Stimulated activated CD8-positive, alpha-beta memory T cell treated with anti-CD3 and anti-CD28 coated beads, Interleukin-7, amount 100 ng/mL, for 4 hours (primary cell): ENCODE measurements at places on chromosomes 1 and 21.

DNA sequence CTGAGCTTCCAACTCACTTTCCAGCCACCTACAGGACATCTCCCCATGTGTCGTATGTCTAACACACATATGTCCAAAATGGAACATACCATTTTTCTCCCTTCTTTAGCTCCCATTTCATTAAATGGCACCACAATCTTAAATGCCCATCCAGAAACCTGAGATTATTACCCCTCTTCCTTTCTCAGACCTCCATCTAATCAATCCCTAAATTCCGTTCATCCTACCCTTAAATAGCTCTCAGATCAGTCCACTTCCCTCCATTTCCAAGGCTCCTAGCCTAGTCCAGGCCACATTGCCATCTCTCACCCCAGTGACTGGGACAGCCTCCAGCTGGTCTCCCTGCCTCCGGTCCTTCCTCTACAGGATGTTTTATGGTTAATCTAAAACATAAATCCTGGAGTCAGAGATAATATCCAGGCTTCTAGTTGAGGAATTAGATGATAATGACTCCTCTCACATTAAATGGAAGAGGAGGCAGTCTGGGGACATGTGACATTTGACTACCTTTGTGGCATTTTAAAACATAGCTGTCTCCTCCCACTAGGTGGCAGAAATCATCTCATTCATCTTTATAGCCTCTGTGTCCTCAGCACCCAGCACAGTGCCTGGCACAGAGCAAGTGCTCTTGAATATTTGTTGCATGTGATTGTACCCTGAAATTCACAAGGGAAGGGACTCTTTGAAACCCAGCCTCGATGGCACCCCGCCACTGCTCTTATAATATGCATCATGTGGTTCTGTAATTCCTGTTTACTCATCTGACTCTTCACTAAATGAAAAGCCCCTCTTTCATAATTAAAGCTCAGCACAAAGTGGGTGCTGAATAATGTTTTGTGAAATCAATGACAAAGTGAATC is 102.3 kb downstream of the TMEM53 start:
- no peak for DNase-seq

DNA sequence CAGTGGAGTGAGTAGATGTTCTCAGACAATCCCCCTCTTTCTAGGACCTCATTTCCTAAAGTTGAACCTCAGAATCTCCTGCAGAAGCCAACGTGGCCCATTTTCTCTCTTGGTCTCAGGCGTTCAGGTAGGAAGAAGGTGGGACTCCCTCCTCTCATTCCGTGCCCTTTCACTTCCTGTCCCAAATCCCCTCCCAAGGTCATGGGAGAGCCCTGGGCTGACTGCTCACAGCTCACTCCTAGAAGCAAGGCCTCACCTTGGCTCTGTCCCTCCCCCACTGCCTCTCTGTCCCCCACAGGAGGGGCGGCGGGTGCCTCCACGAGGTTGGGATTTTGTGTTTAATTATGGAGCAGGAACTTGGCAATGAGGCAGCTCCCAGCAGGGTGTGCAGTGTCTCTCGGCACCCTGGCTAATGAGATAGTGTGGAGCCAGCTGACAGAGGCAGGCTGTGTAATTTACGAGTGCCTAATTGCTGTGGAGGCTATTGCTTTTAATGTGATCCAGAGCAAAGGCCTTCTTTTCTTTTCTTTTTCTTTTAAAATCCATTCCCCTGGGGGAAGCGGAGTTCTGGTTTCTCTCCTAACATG is 9.1 kb upstream of the CDK18 start:
- DNase-seq: no peak

DNA sequence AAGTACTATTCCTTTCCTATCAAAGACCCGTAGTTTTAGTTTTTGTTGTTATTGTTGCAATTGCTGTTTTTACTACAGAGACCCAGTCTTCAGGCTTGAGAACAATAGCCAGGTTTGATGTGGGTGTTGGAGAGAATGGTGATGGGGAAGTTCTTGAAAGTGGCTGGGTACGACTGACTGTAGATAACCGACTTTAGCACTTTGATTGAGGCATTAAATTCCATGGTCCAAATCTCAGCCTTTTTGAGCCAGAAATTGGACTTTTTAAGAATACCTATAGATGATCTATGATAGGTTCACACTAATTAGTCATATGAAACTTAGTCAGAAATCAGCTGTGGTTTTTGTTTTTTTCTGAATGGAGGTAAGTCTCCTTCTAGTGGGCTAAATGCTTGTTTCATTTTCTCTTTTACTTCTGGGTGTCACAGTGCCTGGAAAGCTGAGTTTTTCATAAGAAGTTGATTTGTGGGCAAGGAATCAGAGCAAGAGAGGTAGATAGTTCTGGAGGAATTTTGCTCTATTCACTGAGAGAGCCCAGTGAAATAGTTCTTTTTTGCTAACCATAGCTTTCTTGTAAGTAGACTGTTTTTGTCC is 2.8 kb downstream of the PPIH start:
- DNase-seq: no peak

DNA sequence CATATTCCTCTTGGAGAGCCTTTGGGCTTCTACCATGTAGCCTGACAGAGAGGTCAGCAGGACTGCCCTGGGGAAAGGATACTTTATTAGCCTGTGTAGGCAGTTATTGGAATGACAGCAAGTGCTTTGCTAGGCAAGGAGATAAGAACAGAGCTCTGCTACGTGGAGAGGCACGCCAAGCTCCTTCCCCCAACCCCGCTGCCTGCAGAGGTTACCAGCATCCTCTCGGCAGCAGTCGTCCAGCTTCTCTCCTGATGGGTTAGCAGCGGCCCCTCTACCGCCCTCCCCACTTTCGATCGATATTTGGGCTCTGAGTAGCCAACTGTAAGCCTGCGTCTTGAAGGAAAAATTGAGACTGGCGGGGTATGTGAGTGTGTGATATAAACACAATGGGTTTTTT is 122.3 kb downstream of the DHRS3 start:
- no peak for DNase-seq

DNA sequence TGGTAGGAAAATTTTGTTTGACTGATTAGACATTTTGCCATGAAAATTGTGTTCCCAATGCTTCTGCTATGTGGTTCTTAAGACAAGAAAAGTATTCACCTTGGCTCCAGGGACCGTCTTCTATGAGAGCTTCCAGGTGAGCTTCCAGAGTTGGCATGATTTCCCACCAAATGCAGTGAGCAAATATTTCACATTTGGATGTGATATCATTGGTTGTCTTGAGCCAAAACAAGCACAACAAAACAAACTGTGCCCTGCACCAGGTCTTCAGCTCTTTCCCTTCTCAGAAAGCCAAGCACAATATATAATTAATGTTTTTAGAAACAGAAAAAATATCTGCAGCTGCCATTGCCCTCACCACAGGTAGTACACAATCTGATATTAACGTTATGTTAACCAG is 1009.0 kb downstream of the PLA2G4A start:
- no peak for DNase-seq

GRCh38 chr21:21103692-21104091 is 105.5 kb downstream of the NCAM2 start:
- no peak for DNase-seq

- no peak for DNase-seq
Measured at GRCh38 chr1:232922485-232922884, 27.9 kb upstream of the NTPCR start.

- DNase-seq: no peak
Measured at GRCh38 chr1:87104945-87105344, 190.5 kb downstream of the HS2ST1 start.

DNA sequence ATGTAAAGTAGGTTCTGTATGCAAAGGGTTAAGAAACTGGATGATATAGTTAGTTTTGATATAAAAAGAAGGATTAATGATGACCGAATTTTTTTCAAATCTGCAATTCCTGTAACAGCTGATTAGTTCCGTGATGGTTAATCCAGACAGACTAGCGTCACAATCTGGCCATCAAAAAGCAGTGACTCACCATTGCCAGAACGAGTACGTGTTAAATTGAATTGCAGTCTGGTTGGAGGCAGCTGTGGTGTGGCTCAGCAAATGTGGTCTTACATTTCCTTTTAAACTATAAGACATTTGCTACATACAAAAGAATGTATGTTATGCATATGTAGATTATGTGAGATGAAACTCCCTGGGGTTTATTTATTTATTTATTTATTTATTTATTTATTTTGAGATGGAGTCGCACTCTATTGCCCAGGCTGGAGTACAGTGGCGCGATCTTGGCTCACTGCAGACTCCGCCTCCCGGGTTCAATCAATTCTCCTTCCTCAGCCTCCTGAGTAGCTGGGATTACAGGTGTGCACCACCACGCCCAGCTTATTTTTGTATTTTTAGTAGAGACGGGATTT is 139.8 kb downstream of the RYR2 start:
- no peak for DNase-seq

- no peak for DNase-seq
Measured at GRCh38 chr1:193421487-193421886, 235.1 kb upstream of the B3GALT2 start.

GRCh38 chr1:244140420-244140819 is 89.3 kb downstream of the ZBTB18 start:
- DNase-seq: no peak

DNA sequence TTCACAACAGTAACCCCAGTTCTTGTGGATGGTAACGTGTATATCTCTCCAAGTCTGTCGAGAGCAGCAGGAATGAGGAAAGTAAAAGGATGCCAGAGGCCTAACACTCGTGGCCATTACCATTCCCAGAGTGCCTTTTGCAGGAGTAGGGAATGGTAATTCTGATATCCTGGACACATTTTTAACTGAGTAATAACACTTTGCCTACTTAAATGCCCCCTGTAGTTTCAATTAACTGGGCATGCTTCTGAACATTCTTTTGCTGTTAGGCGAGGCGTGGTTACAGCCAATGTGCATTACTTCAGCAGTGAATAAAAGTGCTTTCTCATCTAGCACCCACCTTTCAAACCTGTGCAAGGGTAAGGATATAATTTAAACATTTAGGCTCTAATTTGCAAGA is 258.5 kb upstream of the ADGRL2 start:
- DNase-seq: no peak

DNA sequence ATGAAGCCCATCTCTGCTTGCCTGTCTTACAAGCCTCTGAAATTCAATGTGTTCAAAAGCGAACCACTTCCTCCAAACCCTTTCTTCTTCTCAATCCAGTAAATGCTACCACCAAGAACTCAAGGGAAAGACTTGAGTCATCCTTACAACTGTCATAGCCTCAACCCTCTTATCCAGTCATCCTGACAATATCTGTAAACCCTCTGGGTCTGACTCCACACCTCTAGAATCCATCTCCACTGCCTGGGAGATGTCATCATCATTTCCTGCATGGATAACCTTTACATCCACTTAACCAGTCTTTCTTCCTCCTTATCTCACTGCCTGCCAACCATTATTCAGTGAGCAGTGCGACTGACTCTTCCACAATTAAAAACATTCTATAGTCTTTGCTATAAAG is 441.1 kb downstream of the SETD4 start:
- no peak for DNase-seq

GRCh38 chr21:42164818-42165217 is 54.1 kb upstream of the ABCG1 start:
- no peak for DNase-seq

DNA sequence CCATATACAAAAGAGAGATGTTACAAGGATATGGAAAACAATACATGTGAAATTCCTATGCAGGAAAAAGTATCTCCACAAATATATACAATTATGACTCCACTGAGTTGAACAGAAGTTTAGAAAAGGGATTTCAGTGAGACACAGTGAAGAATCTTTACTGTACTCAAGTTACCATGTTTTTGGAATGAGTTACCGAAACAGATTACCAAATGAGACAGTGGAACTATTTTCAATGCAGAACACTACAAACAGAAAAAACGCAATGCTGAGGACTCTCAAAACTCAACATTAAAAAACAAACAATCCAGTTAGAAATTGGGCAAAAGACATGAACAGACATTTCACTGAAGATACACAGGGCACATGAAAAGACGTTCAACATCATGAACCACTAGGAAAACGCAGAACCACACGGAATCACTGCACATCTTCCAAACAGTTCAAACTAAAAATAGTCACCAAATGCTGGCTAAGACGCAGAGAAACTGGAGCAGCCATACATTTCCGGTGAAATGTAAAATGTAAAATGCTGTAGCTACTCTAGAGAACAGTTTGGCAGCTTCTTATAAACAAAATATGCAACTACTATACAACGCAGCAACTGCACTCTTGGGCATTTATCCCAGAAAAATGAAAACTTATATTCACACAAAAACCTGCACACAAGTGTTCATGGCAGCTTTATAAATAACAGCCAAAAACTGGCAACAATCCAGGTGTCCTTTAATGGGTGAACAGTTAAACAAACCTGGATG is 118.7 kb downstream of the UBR4 start:
- no peak for DNase-seq
